ENCODE measurements at places on chromosomes 1 and 21.

- no peak for DNase-seq
Observed at GRCh38 chr1:63328781-63329180, 6.4 kb downstream of the FOXD3 start.

GRCh38 chr1:165861911-165862310 lies 34.5 kb downstream of the UCK2 start:
- no peak for DNase-seq

GRCh38 chr1:13799502-13800283 lies 99.7 kb downstream of the PRDM2 start:
- DNase-seq: no peak

DNA sequence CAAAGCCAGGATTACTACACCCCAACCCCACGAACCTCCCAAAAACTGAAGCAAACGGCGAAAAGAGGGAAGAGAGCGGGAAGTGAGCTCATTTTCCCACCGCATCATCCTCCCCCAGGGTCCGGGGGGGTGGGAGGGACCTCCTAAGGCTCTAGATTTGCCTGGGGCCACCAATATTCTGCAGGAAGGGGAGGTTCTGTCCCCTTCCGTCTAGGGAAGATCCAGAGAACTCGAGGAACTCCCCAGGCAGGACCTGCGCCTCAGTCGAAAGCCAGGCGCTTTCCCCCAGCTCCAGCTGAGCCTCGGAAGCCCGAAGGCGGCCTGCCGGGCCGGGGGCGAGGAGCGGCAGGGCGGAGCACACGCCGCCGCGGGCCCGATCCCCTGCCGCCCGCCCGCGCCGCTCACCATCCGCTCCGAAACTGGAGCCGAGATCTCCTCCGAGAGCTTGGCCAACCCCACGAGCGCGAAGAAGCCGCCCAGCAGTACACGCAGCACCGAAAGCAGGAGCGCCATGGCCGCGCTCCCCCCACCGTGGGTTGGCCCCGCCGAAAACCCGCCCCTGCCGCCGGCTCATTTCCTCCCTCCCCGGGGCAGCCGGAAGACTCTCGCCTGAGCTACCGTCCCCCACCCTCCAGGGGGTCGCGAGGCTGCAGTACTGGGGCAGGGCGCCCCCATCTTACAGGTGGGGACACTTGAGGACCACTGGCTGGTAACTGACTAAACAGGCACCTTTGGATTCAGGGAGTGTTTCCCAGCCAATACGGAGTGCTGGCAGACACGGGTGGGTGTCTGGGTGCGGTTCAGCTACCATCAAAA lies at the start of gene TMEM35B:
Gene TMEM35B (minus strand): TSS at position 555 of the 816 bp plus-strand sequence. CDS start 42 bp downstream, at position 513.
- no peak for DNase-seq

DNA sequence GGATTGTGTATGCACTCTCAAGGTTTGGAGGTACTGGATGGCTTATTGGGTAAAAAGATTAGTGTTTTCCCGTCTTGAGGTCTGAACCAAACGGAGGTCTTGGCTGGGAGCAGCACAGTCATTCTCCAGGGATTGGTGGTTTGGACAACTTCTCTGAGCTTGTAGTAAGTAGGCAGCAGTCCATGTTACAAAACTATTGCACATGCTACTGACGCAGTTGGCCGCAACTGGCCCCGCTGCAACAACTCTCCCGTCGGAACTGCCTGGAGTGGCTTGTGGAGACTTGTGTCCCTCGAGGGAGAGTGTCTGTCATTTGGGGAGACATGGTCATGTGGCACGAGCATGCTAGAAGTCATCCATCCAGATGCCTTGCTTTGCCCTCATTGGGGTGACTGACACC lies 276.0 kb downstream of the TM2D1 start:
- DNase-seq: peak; percentile 78
